RWPE2 (cell line): ENCODE measurements at places on chromosomes 6 and 20.

DNA sequence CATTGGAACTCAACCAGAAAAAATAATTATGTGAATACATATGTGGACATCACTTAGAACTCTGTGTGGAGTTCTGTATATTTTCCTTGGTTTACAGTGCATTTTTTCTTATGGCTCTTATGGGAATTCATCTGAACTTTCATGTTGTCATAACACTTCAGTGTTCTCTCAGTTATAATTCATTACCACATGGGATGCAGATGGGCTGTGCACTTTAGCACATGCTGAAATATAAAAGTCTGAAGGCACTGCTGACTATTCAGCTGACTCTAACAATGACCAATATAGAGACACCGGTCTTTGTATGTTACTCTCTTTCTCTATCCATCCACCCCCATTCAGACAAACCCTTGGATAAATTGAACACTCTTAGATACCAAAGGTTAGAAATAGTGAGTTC lies 29.3 kb downstream of the GRIK2 start:
- H3K4me1 ChIP-seq = no peaks in the 10 kb centered on the region
- H3K36me3 ChIP-seq = no peaks in the 10 kb centered on the region
- no peak for DNase-seq
- H3K27ac ChIP-seq = no peak overlapping the region
- no peaks in the 10 kb centered on the region for H3K27me3 ChIP-seq
- no peak overlapping the region for H3K4me3 ChIP-seq

GRCh38 chr6:157625764-157626163 lies 197.3 kb upstream of the SNX9 start:
- no peaks in the 10 kb centered on the region for H3K27me3 ChIP-seq
- no peaks in the 10 kb centered on the region for H3K4me1 ChIP-seq
- no peaks in the 10 kb centered on the region for H3K36me3 ChIP-seq
- DNase-seq = no peak
- no peak overlapping the region for H3K4me3 ChIP-seq

GRCh38 chr20:44884907-44885391 lies 556 bp upstream of the YWHAB start:
- DNase-seq = no peak
- H3K27ac ChIP-seq = peak overlapping the region; percentile 79
- H3K4me3 ChIP-seq = peak overlapping the region; percentile 93
- peaks cover 35% of the 10 kb centered on the region for H3K36me3 ChIP-seq

GRCh38 chr6:163417595-163417994 lies 3.1 kb downstream of the QKI start:
- peak overlapping the region; percentile 69 for H3K4me3 ChIP-seq
- peaks cover 6% of the 10 kb centered on the region; the same call in 1 of the 2 replicates for H3K36me3 ChIP-seq
- H3K27ac ChIP-seq = peak overlapping the region; percentile 92
- H3K4me1 ChIP-seq = peaks cover 6% of the 10 kb centered on the region
- no peak for DNase-seq

DNA sequence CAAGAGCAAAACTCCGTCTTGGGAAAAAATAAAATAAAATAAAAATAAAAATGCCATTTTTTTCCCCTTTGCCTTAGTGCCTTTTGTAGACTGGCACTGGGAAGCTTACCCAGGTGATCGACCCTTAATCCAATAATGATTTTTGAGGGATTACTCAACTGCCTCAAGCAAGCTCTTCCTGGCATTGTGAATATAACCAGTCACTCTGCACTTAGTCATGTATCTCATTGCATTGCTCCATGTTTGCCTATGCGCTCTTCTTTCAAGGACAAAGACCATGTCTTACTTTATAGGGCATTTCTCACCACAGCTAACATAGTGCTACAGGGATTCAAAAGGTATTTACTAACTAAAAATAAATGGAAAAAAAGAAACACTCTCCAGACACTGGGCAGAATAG lies 13.0 kb downstream of the GFOD1 start:
- H3K4me1 ChIP-seq = peaks cover 35% of the 10 kb centered on the region
- DNase-seq = no peak
- H3K36me3 ChIP-seq = peaks cover 9% of the 10 kb centered on the region; the same call in 1 of the 2 replicates
- peak overlapping the region; percentile 80 for H3K27ac ChIP-seq

DNA sequence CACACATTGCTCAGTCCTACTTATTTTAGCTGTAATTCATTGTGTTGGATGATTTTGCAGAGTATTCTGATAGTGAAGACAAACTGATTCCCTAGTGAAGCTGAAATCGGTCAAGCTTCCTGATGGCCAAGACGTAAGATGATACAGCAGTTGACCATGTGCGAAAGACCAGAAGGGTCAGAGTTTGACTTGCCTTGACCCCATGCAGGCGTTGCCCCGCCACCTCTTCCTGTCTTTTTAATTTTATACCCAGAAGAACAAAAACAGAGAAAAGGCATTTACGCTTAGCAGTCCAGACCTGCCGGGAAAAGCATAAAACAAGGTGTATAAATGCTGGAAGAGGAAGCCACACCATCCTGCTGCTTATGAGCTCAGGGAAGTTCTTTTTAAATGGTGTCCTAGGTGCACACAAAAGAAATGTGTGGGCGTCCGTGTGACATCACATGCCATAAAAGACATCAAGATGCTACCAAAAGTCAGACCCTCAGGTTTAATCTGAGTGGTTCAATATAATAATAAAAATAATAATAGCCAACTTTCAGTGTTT lies 32.2 kb downstream of the TSHZ2 start:
- DNase-seq = no peak
- no peaks in the 10 kb centered on the region for H3K27me3 ChIP-seq

DNA sequence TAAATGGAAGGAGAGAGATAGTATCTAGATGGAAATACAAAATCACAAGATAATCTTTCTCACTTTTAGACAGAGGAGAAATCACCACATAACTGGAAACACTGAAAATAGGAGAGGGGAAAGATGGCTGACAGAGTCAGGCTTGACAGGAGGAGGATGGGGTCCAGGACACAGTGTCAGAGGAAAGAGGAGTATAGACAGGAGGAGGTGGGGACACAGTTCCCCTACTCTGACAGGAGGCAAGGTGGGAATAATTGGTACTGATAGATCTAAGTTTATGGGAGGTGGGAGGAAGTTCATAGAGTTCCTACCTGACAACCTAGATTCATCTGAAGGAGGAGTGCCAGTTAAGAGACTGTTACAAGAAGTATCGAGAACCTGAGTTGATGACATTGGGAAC lies 9.1 kb downstream of the GPR6 start:
- H3K27me3 ChIP-seq = peaks cover 8% of the 10 kb centered on the region
- no peaks in the 10 kb centered on the region for H3K4me1 ChIP-seq
- no peaks in the 10 kb centered on the region for H3K36me3 ChIP-seq

DNA sequence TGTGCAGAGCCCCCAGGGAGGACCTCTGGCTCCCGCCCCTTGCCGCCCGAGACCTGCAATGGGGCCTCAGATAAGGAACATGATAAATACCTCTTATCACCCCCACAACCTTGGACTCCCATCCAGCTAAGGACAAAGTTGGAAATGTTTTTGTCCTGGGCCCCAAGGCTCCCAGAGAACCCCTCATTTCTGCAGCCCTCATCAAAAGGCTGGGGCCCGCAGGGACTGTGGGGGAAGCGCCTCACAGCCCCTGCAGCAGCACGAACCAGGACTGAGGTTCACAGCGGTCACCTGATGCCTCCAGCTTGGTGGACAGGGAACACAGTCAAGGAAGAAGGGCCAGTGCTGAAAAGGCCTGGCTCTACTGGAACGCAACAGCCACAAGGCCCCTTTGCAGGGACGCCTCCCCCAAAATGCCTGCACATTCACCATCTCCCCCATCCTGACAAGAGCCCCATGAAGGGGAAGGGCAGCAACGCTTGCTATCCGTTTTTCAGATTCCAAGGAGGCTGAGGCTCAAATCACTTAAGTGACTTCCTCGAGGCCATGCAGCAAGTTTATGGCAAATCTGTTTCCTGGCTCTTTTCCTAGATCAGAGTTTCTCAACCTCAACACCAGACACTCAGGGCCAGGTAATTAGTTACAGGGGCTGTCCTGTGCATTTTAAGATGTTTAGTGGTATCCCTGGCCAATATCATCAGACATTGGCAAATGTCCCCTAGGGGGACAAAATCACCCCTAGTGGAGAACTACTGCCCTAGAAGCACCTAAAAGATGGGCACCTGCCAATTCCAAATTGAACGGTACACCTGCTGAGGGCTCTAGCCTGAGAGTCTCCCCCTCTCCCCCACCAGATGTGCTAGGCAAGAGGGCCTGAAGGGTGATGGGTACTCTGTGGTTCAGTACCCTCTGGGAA lies 10.6 kb downstream of the TFEB start:
- no peak overlapping the region for H3K4me3 ChIP-seq
- no peaks in the 10 kb centered on the region for H3K27me3 ChIP-seq
- H3K4me1 ChIP-seq = peaks cover 17% of the 10 kb centered on the region
- H3K27ac ChIP-seq = peak overlapping the region; percentile 59

GRCh38 chr6:159582736-159583135 lies 110.3 kb downstream of the SOD2 start:
- H3K36me3 ChIP-seq = no peaks in the 10 kb centered on the region
- DNase-seq = no peak
- H3K4me1 ChIP-seq = peaks cover 8% of the 10 kb centered on the region
- H3K27ac ChIP-seq = no peak overlapping the region
- H3K27me3 ChIP-seq = no peaks in the 10 kb centered on the region
- no peak overlapping the region for H3K4me3 ChIP-seq

- H3K4me3 ChIP-seq = no peak overlapping the region
- no peak overlapping the region for H3K27ac ChIP-seq
- 0 out of 2 replicates have a peak, but pooled peaks cover 4% of the 10 kb centered on the region for H3K36me3 ChIP-seq
- H3K4me1 ChIP-seq = no peaks in the 10 kb centered on the region
Observed at GRCh38 chr20:2942439-2942838, 69.2 kb downstream of the PTPRA start.

GRCh38 chr20:10271494-10272219 lies 53.0 kb downstream of the SNAP25 start:
- no peak overlapping the region for H3K27ac ChIP-seq
- no peaks in the 10 kb centered on the region for H3K4me1 ChIP-seq
- H3K27me3 ChIP-seq = no peaks in the 10 kb centered on the region
- DNase-seq = no peak
- no peaks in the 10 kb centered on the region for H3K36me3 ChIP-seq

- no peak overlapping the region for H3K4me3 ChIP-seq
- no peaks in the 10 kb centered on the region for H3K4me1 ChIP-seq
- no peak overlapping the region for H3K27ac ChIP-seq
- H3K27me3 ChIP-seq = no peaks in the 10 kb centered on the region
Observed at GRCh38 chr20:17108896-17109295, 117.9 kb upstream of the PCSK2 start.

DNA sequence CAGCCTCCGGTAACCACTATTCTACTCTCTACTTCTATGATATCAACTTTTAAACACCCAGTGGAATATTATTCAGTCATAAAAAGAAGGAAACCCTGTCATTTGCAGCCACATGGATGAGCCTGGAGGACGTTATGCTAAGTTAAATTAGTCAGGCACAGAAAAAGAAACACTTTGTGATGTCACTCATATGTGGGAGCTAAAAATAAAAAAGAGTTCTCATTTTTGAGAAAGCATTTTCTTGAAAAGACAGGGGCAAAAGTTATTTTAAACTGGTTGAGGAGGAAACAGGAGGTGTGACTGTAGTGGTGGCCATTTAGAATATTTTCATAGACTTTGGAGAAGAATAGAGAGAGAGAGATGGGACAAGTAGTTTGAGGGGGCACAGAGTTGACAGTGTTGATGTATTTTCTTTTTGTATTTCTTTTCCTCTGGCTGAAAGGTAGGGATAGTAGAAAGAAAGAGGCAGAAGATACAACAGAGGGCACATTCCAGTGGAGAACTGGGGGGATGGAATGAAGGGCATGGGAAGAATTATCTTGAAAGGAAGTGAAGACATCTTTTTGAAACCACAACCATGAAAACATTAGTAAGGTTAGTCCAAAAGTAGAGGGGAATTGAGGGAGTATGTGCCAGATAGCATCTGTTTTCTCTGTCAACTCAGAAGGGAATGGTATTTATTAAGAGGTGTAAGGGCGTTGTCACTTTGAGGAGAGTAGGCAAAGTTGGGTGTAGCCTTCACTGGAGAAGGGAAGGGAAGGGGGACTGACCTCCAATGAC lies 181.3 kb upstream of the GMDS start:
- no peaks in the 10 kb centered on the region for H3K36me3 ChIP-seq
- no peak overlapping the region for H3K27ac ChIP-seq

GRCh38 chr6:1464781-1465370 lies 75.5 kb downstream of the FOXF2 start:
- no peaks in the 10 kb centered on the region for H3K27me3 ChIP-seq
- H3K4me3 ChIP-seq = no peak overlapping the region
- no peak for DNase-seq
- H3K27ac ChIP-seq = no peak overlapping the region
- peaks cover 11% of the 10 kb centered on the region for H3K4me1 ChIP-seq
- no peaks in the 10 kb centered on the region for H3K36me3 ChIP-seq

GRCh38 chr6:87378947-87379346 lies 28.8 kb upstream of the CFAP206 start:
- peaks cover 10% of the 10 kb centered on the region for H3K4me1 ChIP-seq
- H3K27ac ChIP-seq = no peak overlapping the region
- no peak overlapping the region for H3K4me3 ChIP-seq
- no peaks in the 10 kb centered on the region for H3K36me3 ChIP-seq
- DNase-seq = no peak

DNA sequence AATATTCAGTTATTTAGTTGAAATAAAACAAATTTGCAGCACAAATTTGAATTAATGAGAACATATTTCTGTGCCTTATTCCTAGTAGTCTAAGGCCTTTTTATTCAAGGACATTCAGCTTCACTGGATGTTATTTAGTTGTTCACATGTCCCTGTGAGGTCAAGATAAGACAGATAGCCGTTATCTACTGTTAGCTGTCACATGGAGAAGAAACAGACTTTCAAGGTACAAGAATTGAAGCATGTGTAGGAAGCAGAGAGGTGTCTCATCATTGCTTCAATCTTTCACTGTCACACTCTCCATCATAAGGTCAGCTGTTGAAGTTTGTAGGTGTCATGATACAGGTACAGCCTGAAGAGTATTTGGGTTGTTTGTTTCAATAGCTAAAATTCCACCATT lies 112.9 kb upstream of the JAG1 start:
- no peak for DNase-seq
- no peak overlapping the region for H3K27ac ChIP-seq
- no peaks in the 10 kb centered on the region for H3K27me3 ChIP-seq
- H3K36me3 ChIP-seq = no peaks in the 10 kb centered on the region
- H3K4me3 ChIP-seq = no peak overlapping the region

GRCh38 chr20:42975974-42976373 lies 213.7 kb downstream of the PTPRT start:
- no peak overlapping the region for H3K4me3 ChIP-seq
- H3K36me3 ChIP-seq = no peaks in the 10 kb centered on the region
- H3K27me3 ChIP-seq = no peaks in the 10 kb centered on the region
- DNase-seq = no peak
- H3K4me1 ChIP-seq = no peaks in the 10 kb centered on the region
- no peak overlapping the region for H3K27ac ChIP-seq

- H3K4me1 ChIP-seq = no peaks in the 10 kb centered on the region
- H3K4me3 ChIP-seq = no peak overlapping the region
- no peak overlapping the region for H3K27ac ChIP-seq
- no peak for DNase-seq
- no peaks in the 10 kb centered on the region for H3K27me3 ChIP-seq
Observed at GRCh38 chr20:24696396-24696795, 227.0 kb downstream of the SYNDIG1 start.
